Aorta (tissue), 5 donors: ENCODE measurements at places on chromosomes 16 and 17. TPM values are rescaled to one million over a fixed set of nuclear protein-coding genes. Genes with fewer than 3 reads are reported as not detected.

The RHBDL1 gene
- total RNA-seq = 0.88 TPM

DNA sequence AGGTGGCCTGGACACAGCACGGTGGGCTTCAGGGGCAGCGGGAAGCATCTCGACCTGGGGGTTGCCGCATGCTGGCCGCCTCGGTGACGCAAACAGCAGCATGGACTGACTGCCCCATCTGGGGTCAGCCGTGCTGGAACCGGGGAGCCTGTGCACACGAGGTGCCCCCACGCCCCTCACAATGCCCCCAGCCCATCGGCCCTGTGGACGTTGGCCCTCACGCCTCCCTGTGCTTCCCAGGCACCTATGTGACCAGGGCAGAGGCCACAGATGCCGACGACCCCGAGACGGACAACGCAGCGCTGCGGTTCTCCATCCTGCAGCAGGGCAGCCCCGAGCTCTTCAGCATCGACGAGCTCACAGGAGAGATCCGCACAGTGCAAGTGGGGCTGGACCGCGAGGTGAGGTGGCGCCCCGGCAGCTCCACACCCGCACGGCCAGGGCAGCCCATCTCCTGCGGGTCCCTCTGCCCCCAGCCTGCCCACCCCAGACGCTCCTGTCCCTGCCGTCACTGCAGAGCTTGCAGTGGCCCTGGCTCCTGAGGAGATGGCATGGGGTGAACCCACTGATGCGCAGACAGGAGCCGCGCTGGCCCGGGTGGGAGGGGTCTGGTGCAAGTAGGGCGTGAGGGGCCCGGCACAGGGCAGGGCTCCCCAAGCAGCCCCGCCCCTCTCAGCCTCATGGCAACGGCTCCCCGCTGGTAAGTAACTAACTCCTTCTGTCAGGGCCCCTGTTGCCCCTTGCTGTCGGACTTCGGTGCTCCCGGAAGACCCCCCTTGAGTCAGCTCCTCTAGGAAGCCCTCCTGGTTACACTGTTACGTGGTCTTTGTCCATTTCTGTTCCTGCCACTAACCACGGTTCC, 13.6 kb downstream of the CDH15 start:
- no peak for DNase-seq

- peak; percentile 15 for DNase-seq
Measured at GRCh38 chr16:149024-149660, 3.3 kb upstream of the HBZ start.

DNA sequence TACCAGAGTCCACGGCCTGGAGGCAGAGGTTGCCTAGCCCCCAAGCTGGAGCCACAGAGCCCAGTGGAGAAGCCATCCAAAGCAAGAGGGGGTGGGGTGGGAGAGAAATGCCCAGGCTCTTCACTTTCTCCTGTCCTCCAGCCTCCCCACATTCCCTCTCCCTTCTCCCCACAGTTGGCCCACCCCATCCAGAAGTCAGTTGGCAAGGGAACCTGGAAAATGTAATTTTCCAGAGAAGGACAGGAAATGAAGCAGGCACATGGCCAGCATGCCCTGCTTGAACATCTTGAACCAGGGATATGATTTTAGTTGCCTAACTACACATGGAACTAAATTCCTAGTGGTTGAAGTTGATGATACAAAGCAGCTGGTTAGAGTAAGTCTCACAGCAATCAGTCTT, 73.3 kb upstream of the IRX6 start:
- DNase-seq = no peak

GRCh38 chr17:60535382-60536279, 9.6 kb upstream of the APPBP2 start:
- no peak for DNase-seq

GRCh38 chr17:68290268-68290954, 516 bp downstream of the SLC16A6 start:
- DNase-seq = peak; percentile 61

The EEF2KMT gene
- 6.8 TPM for total RNA-seq

The DNAAF1 gene
- 0.19 TPM for total RNA-seq

DNA sequence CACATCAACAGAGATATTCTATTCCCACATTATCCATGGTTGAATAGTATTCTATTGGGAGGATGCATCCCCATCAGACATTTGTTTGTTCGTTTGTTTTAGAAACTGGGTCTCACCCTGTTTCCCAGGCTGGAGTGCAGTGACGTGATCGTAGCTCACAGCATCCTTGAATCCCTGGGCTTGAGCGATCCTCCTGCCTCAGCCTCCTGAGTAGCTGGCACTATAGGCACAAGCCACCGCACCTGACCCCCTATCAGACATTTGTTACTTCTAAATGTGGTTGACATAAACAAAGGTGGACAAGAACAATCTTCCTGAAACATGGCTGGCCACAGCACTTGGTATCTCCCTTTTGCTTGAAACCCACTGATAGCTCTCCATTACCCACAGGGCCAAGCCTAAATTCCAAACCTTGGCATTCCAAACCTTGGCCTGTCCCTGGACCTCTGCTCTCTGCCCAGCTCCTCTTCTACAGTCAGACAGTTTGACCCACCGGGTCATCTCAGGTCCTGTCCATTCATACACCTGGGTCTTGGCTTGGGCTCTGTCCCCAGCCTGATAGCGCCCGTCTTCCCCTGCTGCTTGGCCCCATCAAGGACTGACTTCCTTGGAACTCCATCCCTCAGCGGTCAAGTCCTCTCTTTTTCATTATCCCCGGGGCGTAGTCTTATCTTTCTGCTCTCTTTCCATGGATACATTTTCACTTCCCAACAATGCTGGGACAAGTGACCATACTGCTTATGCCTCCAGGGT, 1.5 kb upstream of the PRR29 start:
- peak; percentile 26 for DNase-seq

The KRT32 gene
- total RNA-seq = not detected

DNA sequence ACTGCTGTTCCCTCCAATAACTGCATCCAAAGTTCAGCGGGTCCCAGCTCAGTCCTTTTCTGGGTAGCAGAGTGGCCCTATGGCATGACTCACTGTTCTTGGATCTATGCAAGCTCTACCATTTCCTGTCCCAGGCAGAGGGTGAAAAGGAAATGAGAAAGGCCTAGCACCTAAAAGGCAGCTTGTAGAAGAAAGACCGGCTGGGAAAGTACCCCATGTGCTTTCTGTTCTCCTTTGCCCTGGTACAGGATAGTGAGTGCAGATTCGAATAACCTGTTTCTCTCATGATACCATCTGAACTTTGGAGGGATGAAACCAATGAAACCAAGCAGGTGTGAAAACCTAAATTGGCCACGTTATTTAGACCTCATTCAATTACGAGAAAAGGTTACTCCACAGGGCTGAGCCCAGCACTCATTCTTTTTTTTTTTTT, 12.7 kb upstream of the HASPIN start:
- DNase-seq = no peak
